HT-29 (cell line): ENCODE measurements at places on chromosomes 2 and 18. TPM values are rescaled to one million over a fixed set of nuclear protein-coding genes. Genes with fewer than 3 reads are reported as not detected.

DNA sequence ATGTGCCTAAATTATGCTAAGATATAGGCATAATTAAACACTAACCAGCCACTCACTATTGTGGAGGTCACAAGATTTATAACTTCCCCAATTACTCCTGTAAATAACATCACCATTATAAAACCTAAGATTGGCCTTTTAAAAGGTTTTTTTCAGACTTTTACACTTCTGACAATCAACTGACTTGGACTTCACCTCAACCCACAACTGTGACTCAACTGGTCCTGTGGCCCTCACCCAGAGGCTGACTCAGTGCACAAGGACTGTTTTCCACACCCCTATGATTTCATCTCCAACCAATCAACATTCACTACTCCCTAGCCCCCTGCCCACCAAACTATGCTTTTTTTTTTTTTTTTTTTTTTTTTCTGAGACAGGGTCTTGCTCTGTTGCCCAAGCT lies 11.6 kb downstream of the TTR start:
- no peak for DNase-seq

GRCh38 chr2:165950438-165950837 lies 3.1 kb downstream of the TTC21B start:
- no peak for DNase-seq

The LYPD6B gene
- total RNA-seq: 2.1 and 3.1 TPM in 2 replicates

The IHH gene
- total RNA-seq: 12.3 and 13.4 TPM in 2 replicates

The OSR1 gene
- 8.0 and 8.9 TPM in 2 replicates for total RNA-seq

GRCh38 chr2:237556773-237557632 lies 9.4 kb upstream of the PRLH start:
- no peak for DNase-seq

- DNase-seq: no peak
Observed at GRCh38 chr18:44510390-44510789, 170.3 kb upstream of the SETBP1 start.

DNA sequence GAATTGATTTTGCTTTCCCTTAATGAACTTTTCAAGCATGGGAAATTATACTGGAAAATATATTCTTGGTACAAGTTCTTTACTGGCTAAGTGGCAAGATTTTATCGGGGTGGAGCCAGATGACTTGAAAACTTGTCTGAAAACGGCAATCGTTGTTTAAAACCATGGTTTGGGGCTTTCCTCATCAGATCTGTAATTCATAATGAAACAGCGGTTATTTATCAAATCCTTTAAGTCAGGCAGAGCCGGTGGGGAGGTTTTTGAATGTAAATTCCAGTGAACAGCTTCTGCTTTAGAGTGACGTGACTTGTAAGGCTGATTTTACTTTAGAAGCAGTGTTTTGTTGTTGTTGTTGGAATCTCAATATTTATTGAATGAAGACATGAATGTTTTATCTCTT lies 2.6 kb downstream of the SEC11C start:
- no peak for DNase-seq
